ENCODE measurements at places on chromosomes 16 and 17.

- DNase-seq, result no peak
Observed at GRCh38 chr16:68447653-68448359, 502 bp downstream of the SMPD3 start.

DNA sequence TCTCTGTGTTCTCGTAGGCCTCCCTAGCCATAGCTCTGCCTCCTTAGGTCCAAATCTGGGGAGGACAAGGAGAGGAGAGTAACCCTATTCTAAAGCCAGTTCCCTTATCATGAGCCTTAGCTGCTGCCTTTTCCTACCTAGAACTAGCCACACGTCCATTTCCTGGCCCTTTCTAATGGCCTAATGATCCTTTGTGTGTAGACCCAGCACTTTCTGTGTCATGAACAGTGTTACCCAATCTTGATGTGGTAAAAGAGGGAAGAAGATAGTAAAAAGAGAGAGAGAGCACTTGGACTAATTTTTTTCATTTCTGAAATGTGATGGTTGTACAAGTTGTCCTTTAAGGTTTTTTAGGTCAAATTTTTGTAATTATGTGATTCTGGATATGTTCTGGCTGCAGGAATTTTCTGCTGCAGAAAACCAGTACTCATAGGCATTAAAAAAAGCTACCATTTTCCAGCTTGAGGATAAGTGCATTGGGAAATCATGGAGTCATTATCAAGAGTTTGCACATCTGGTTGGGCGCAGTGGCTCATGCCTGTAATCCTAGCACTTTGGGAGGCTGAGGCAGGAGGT lies 18.2 kb downstream of the CASC3 start:
- no peak for DNase-seq

DNA sequence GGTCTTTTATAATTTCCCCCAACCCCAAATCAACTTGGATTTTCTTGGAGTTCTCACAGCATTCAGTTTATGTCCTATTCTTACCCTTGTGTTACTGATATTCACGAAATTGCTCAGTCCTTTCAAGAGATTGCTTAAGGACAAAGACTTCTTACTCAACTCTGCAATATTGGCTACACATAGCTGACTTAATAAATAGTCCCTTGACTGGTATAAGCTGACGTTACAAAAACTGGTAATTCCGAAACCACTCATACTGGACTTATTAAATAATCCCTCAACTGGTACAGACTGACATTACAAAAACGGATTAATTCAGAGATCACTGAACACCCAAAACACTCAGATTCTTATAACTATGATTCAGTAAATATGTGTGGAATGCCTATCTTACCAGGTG lies 860 bp downstream of the TIGD7 start:
- DNase-seq, result no peak

GRCh38 chr16:48590476-48590875 lies 19.5 kb downstream of the N4BP1 start:
- no peak for DNase-seq

GRCh38 chr17:67679225-67679624 lies 38.5 kb upstream of the NOL11 start:
- DNase-seq, result no peak

DNA sequence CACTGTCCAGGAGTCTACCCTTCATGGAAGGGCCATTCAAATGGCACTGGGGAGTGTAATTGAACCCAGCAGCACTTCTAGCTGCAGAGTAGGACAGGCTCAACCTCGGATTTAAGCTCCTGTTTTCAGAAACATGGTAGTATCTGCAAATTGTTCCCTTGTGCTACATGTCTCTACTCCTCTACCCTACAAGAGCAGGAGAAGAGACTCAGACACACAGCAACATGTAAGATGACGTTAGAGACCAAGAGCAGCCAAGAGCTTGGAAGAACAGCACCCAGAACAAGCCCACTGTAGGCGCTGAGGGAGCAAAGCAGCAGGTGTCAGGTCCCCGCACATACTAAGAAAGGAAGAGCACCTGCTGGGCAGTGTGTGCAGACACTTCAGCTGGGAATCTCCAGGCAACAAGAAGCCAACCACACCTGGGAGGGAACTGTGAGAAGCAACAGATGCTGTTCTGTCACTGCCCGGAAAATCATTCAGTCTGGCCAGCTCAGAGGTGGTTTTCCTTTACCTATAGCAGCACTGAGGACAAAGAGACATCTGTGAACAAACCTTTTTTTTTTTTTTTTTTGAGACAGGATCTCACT lies 35.6 kb upstream of the MNT start:
- DNase-seq, result no peak

DNA sequence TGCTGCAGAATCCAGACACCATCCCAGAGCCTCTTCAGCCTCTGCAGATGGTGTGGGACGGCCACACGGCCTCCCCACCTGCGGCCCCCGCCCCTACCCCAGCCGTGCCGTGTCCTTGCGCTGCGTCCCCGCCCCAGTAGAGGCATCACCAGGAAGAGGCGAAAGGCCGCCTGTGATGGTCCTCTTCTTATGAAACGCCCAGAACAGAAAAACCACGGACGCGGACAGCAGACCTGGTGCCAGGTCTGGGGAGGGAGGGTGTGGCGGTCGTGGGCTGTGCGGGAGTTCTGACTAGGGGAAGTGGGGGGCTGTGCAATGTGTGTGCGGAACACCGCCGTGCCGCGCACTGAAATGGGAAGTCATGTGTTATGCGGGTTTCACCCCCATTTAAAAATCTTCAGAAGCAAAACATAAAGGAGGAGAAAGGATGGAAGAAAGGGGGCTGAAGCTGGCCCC lies 25.5 kb downstream of the ACSF3 start:
- no peak for DNase-seq

- DNase-seq, result no peak
Observed at GRCh38 chr16:67019171-67019570, 9.8 kb upstream of the CBFB start.

DNA sequence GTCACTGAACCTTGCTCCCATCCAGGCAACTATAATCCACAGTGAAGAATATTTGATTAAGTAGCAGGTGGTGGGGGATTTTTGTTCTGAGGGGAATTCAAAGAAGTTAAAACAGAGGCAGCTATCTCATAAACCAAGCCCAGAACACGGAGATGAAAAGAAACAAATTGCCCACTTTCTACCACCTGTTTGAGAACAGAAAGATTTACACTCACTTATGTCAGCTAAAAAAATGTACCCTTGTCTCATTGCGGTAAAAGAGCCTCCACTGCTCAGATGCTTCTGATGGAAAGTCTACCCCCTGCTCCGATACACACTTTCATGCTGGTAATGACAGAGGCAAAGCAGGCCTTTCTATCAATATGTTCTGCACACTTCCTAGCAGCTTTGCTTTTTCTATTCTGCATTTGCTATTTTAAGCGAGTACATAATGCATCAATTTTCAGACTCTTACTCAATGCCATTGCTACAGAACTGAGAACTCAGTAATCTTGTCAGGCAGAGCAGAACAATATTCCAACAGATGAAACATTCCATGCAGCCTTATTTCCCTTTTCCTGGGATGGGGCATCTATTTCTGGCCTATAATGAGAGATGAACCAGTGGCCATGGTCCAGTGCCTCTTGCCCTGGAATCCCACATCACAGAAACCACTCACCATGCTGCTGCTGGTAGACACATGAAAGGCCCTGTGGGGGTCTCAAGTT lies 29.0 kb downstream of the CDK5R1 start:
- DNase-seq, result no peak

All from activated T-cell treated with anti-CD3 and anti-CD28 coated beads, Interleukin-2, amount 50 U/mL, for 24 hours (primary cell).